Activated CD4-positive, CD25-positive, alpha-beta regulatory T cell (primary cell): ENCODE measurements at places on chromosomes 5 and 9.

- no peak for DNase-seq
Observed at GRCh38 chr5:76363352-76364225, 39.5 kb upstream of the IQGAP2 start.

DNA sequence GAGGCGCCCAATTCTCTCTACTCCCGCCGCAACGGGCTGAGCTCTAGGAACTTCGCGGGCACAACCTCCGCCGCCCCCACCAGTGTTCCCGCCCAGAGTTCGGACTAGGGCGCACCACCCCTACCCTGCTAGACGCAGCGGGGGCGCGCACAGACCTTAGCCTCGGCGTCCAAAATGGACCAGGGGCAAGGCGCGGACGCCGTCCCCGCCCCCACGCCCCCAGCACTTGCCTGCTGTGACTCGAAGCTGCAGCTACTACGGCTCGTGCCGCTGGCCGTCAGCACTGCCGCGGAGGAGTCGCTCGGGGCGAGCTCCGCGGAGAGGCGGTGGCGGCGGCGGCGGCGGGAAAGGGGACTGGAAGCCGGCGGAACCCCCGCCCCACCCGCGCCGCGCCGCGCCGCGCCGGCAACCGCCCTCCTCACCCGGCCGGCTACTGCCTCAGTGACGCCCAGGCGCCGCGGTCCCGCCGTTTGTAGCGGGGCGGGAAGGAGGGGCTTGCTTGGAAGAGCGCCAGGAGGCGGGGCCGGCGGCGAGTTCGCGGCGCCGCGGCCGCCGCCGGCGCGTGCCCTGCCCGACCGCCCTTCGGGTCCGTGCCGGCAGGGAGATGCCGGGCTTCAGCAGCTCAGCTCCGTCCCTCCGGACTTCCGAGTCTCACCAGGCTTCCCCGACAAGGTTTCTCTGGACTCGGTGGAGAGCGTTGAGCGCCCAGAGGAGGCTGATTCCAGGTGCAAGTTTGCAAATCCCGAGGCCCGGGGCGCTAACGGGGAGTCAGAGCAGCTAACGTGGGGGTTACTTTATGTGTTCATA lies 4.5 kb downstream of the ELAVL2 start:
- no peak for DNase-seq

GRCh38 chr9:132201780-132202703 lies 40.2 kb downstream of the NTNG2 start:
- no peak for DNase-seq

GRCh38 chr5:94431696-94432095 lies 186.7 kb downstream of the KIAA0825 start:
- DNase-seq = no peak

DNA sequence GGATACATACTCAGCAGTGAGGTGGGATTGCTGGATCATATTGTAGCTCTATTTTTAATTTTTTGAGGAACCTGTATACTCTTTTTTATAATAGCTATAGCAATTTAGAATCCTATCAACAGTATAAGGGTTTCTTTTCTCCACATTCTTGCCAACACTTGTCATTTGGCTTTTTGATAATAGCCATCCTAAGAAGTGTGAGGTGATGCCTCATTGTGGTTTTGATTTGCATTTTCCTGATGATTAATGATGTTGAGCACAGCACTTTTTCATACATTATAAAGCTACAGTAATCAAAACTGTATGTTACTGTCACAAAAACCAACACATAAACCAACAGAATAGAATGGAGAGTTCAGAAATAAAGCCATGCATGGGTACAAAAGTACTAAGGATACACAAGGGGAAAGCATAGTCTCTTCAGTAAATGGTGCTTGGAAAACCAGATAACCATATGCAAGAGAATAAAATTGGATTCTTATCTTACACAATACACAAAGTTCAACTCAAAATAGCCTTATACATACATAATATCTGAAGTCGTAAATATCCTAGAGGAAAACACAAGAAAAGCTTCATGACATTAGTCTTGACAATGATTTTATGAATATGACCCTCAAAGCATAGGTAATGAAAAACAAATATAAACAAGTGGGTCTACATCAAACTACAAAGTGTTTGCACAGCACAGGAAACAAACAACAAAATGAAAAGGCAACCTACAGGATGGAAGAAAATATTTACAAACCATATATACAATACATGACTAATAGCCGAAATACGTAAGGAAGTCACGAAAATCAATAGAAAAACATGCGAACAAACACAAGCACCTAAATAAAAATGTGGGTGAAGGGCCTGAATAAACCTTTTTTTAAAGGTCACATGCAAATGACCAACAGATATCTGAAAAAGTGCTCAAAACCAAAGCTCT lies 287.8 kb upstream of the DAB2 start:
- DNase-seq = no peak

- no peak for DNase-seq
Observed at GRCh38 chr5:5929291-5930020, 448.9 kb downstream of the MED10 start.
